ENCODE measurements at places on chromosomes 2 and 18.

GRCh38 chr2:489838-490237 lies 187.4 kb downstream of the TMEM18 start:
- no peak for DNase-seq

GRCh38 chr18:57542812-57543427 lies 43.6 kb downstream of the FECH start:
- DNase-seq, result no peak

GRCh38 chr2:230053753-230054478 lies 14.8 kb downstream of the SLC16A14 start:
- DNase-seq, result no peak

DNA sequence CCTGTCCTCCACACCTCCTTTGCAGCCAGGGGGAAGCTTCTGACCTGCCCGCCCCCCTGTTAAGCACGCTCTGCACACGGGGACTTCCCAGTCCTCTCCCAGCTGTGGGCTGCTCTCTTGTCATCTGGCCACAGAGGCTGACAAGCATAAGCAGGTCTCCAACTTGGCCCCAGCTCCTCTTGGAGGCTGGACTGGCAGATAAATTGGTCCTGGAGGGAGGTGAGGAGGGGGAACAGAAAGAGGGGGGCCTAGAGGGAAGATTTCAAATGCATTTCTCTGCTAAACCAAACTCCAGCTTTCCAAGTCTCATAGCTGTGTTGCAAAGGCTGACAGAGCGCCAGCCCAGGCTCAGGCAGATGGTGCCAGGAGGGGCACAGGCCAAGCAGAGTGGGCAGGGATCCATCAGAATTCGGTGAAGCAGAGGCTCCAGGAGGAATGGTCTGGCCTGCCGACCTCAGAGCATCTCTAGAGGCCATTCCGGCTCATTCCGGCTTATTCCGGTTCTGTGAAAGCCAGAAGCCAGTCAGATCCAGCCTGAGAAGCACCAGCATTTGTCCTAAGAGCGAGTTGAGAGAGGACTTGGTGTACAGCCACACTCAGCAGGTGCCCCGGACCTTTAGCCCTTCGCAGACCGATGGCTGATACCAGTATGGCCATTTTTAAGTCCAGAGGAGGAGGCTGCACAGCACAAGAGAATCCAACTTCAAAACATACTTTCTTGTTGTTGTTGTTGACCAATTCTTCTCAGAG lies 508.9 kb upstream of the MYT1L start:
- no peak for DNase-seq

DNA sequence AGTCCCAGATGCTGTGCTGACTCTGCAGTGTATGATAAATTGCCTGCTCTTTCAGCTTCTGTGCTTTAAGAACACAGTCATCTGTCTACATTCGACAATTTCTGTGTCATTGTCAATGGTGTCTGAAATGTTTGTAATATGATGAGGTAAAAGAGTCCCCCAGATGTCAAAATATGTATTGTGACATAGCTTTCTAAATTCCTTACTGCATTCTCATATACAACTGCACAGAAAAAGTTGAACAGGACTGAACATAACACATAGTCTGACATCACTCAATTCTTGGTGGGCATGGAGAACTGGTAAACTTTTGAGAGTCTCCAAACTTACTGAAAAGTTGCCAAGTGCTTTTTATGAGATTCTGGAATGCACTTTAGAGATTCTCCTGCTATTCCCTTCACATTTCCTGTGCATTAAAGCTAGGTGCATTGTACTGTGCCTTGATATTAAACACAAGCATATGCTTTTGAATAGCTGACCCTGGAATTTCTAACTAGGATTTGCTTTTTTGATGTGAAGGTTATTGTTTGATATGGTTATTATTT lies 48.1 kb upstream of the ARHGAP28 start:
- DNase-seq, result no peak

DNA sequence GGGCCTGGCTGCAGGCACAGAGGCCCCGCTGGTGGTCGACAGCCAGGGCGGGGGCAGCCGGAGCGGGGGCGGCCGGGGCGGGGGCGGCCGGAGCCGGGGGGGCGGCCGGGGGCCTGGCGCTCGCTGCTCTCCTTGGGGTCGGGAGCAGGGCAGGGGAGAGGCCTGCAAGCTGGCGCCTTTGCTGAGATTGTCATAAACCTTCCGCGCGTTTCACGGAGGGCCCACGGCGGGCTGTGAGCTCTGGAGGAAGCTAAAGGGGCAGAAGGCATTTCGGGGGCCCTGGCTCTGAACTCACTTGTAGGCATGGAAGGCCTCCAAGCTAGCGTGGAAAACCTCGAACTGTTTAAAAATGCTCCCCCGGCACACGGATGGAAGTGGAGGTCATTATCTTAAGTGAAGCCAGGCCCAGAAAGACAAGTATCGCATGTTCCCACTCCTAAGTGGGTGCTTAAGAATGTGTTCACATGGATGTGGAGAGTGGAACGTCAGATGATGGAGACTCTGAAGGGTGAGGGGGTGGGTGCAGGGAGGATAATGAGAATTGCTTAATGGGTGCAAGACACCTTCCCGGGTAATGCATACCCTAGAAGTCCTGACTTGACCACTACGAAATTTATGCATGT lies 629 bp downstream of the PRELID3A start:
- DNase-seq, result no peak

- no peak for DNase-seq
Observed at GRCh38 chr2:161814008-161814660, 189.9 kb downstream of the SLC4A10 start.

- peak; percentile 36 for DNase-seq
Observed at GRCh38 chr18:54392543-54393023, 34.9 kb downstream of the C18orf54 start.

GRCh38 chr18:67733088-67733487 lies 216.6 kb upstream of the DSEL start:
- DNase-seq, result no peak

DNA sequence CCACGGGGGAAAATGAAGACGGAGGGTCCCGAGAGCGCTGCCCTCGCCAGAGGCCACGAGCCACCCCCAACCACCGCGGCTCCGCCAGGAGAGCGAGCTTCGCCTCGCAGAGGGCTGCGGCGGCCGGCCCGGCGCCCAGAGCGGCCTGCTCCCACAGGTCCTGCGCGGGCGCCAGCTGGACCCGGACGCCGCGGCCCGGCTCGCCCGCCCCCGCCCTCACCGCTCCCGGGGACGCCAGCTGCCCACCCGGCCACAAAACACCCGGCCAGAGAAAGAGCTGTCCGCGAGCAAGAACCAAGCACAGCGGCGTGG lies 709 bp downstream of the PTPN2 start:
- no peak for DNase-seq

- peak; percentile 29 for DNase-seq
Observed at GRCh38 chr18:53909668-53910067, 314.8 kb downstream of the MBD2 start.

DNA sequence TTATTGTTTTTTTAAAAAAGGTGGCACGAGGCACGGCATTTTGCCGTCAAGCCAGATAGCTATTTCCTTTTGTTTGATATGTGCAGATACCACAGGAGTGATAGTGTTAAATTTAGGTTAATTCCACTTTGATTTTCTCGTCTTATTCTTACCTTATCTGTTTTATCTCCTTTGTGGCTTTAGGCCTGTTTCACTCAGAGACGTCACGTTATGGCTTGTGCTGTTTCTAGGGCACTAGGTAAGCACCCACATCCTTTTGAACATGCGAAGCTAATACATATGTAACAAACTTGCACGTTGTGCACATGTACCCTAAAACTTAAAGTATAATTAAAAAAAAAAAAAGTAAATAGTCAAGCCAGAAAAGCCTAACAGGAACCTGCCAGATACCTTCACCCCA lies 57.8 kb downstream of the C18orf63 start:
- DNase-seq, result no peak

- no peak for DNase-seq
Observed at GRCh38 chr2:19476327-19476726, 117.9 kb upstream of the OSR1 start.

- no peak for DNase-seq
Observed at GRCh38 chr2:36615222-36615621, 17.3 kb upstream of the FEZ2 start.

GRCh38 chr2:233638836-233639235 lies 2.6 kb downstream of the UGT1A10 start:
- DNase-seq, result no peak

- no peak for DNase-seq
Observed at GRCh38 chr2:149160701-149161217, 122.3 kb downstream of the LYPD6B start.

- DNase-seq, result no peak
Observed at GRCh38 chr2:9627310-9627709, 3.5 kb downstream of the YWHAQ start.

GRCh38 chr2:3379339-3379646 lies 201 bp upstream of the TRAPPC12 start:
- no peak for DNase-seq

- DNase-seq, result no peak
Observed at GRCh38 chr18:46332921-46333341, 228.7 kb downstream of the HAUS1 start.

DNA sequence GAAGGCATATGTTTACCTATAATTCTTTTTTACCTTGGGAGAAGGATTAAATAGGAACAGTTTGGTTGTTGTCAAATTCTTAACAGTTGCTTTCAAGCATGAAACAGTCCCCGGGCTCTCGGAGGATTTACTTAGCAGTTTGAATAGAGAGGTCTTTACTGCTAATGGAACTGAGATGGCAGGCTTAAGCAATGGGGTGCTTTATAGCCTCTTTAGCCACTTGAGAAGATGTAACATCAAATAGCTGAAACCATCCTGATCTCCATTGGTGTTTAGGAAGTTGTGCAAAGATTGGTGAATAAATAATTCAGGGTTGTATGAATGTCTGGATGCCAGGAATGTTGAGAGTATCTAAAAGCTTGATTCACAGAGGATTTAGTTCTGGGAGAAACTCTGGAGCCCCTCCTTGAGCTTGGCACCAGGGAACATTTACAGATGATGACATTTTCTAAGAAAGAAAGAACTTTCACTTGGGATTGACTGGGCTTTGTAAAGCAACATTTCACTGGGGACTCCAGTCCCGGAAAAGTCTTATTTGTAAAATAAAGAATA lies 51.9 kb downstream of the PTPRM start:
- DNase-seq, result no peak

DNA sequence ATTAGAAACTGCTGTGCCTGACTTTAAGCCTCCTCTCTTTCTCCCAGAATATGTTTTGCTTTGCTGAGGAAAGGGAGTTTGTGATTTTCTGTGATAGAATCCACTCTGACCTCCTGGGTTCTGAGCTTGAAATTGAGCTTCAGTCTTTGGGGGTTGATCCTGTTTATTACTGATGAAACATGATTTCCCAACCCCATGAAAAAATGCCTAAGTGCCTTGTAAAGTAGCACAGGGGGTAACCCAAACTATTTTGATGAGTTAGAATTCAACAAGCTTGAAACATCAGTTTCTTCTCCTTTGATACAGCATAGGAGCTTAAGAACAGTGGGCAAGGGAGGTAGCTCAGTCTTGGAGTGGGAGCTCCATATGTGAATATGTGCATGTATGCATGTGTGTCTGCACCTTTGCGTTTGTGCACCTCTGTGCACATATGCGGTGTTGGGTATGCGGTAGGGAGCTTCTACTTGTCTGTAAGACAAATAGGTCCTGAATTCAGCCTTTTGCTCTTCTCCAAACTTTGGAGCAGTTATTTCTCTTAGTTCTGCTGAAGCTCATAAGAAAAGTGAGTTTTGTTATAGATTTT lies 364.6 kb downstream of the OSR1 start:
- DNase-seq, result no peak

DNA sequence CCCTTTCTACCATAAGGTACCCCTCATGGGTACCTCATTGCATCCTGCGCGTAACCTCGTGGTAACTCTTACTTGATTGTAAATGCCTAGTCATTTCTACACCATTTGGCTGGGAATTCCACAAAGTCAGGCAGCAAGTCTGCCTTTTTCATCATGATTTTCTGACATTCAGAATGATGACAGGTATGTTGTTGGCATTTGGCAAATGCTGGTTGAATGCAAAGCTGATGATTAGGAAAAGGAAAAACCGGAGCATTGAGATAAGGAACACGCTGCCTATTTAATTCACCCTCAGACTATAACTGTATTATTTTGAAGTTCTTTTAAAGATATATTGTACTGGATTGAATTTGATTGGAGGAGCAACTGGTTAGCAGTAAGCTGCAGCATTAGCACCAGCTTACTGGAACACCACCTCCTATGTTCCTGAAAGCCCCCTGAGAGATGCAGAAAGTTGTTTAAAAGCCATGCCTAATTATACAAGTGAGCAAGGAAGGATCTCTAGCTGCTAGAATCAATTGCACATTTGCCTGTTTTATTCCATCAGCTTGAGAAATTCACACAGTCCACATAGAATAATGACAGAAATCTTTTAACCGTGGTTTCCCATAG lies 520.1 kb downstream of the LRP1B start:
- DNase-seq, result no peak

GRCh38 chr18:48934723-48935432 lies 15.9 kb downstream of the SMAD7 start:
- DNase-seq, result no peak

GRCh38 chr2:205902041-205902899 lies 183.7 kb downstream of the INO80D start:
- no peak for DNase-seq

- DNase-seq, result no peak
Observed at GRCh38 chr18:39494211-39494896, 1928.8 kb upstream of the CELF4 start.

- no peak for DNase-seq
Observed at GRCh38 chr2:26707747-26708146, 15.2 kb downstream of the KCNK3 start.

DNA sequence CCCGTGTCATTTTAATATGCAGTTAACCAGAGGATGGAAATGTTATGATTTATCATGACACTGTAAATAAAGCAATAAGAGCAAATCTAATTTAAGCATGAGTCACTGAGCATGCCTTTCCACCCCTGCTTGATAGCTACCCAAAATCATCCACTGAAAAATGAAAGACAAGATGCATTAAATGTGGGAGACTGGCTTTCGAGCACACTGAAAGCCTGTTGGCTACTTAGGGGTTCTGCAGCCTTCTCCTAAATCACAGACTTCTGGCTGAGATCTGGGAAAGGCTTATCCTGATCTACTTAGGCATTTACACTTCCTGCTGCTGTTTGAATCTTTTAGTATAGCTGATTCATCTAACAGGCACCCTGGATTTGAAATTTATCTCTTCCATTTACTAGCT lies 778.3 kb upstream of the CDH7 start:
- no peak for DNase-seq

DNA sequence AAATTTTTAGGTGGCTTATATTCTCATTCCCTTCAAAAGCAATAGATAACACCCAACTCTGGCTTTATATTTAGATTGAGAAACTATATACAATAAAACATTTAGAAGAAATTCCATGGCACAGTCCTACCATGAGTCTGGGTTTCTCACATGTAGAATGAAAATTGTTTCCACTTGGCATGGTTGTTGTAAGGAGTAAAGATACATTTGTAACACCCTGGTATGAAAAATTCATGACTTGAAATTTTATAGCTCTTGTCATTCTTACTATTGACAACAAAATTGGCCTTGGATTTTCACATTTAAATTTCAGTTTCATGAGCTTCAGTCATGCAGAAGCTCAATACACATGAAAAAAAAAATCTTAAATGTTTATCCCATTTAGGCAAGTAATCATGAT lies 92.5 kb upstream of the CBLN2 start:
- DNase-seq, result no peak
